Hepatocyte (in vitro differentiated cells): ENCODE measurements at places on chromosomes 12 and 14.

DNA sequence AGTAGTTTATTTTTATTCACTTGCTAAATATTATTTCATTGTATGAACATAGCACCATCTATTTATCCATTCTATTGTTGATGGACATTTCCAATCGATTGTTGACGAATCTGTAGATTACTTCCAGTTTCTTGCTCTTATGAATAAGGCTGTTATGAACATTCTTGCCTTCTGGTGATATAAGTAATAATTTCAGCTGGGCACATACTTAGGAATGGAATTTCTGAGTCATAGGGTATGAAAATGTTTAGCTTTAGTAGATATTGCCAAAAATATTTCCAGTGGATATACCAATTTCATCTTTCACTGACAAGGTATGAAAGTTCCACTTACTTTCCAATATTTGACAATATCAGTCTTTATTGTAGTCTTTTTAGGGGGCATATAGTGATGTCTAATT lies 468.5 kb downstream of the ETNK1 start:
- H3K4me1 ChIP-seq: no peaks in the 10 kb centered on the region
- no peak overlapping the region for H3K27ac ChIP-seq
- no peak for DNase-seq
- no peaks in the 10 kb centered on the region for H3K36me3 ChIP-seq
- no peak overlapping the region for H3K4me3 ChIP-seq
- no peaks in the 10 kb centered on the region for H3K27me3 ChIP-seq

- no peak for DNase-seq
- H3K36me3 ChIP-seq: no peaks in the 10 kb centered on the region
- peaks cover 2% of the 10 kb centered on the region for H3K4me1 ChIP-seq
Measured at GRCh38 chr14:33556382-33557121, 394.3 kb downstream of the EGLN3 start.

GRCh38 chr12:75900781-75901254 lies 130.8 kb downstream of the PHLDA1 start:
- no peaks in the 10 kb centered on the region for H3K36me3 ChIP-seq
- no peak overlapping the region for H3K4me3 ChIP-seq
- no peak for DNase-seq
- no peaks in the 10 kb centered on the region for H3K27me3 ChIP-seq
- no peak overlapping the region for H3K27ac ChIP-seq

DNA sequence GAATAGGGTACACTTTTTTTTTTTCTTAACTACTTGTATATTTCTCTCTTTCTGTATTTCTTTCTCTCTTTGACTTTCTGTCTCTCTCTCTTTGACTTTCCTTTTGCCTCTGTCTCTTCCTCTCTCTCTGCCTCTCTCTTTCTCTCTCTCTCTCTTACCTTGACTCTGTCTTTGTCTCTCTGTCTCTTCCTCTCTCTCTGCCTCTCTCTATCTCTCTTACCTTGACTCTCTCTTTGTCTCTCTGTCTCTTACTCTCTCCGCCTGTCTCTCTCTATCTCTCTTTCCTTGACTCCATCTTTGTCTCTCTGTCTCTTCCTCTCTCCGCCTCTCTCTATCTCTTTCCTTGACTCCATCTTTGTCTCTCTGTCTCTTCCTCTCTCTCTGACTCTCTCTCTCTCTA lies 62.4 kb upstream of the PRMT8 start:
- no peak overlapping the region for H3K27ac ChIP-seq
- H3K4me3 ChIP-seq: no peak overlapping the region
- no peaks in the 10 kb centered on the region for H3K4me1 ChIP-seq
- H3K27me3 ChIP-seq: peaks cover 9% of the 10 kb centered on the region
- no peaks in the 10 kb centered on the region for H3K36me3 ChIP-seq

DNA sequence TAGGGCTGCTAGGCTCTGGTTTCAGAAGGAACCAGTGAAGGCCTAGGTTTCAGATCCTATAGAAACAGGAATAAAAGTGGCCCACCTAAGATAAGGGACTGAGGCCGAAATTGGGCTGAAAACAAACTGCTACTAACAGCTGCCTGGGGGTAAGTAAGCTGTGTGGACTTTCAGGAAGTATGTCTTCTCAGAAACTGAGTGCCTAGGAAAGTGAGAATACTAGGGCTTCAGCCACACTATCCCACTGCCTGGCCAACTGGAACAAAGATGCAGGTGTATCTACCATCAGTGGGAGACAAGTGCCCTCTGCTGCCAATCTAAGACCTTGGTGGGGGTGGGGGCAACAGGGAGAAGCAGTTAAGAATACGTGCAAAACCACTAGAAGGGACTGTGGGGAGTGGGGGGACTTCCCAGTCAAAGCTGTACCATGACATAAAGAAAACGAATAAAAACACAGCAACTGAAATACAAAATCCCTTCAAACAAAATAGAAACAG lies 82.5 kb downstream of the MED13L start:
- H3K27me3 ChIP-seq: no peaks in the 10 kb centered on the region
- H3K4me1 ChIP-seq: peaks cover 4% of the 10 kb centered on the region
- DNase-seq: no peak
- no peaks in the 10 kb centered on the region for H3K36me3 ChIP-seq
